ENCODE measurements at places on chromosomes 4 and X.

GRCh38 chrX:24423960-24424359 lies 41.1 kb upstream of the PDK3 start:
- no peak for DNase-seq

DNA sequence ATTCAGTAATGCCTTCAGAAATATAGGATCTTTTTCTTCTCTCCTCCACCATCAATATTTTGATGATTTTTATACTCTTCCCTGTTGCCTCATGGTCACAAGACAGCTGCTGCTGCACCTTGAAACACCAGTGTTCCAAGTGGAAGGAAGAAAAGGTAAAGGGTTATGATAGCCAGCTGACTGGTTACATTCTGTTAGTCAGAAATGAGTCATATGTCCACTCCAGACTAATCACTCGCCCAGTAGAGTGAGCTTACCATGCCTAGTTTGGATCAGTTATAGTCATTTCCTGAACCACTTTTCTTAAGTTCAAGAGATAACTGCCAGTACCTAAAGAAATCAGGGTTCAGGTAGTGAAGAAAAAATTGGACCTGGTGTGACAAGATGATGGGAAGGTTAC lies 532.3 kb upstream of the SMIM31 start:
- DNase-seq = no peak

GRCh38 chr4:152707632-152708031 lies 27.8 kb upstream of the TMEM154 start:
- no peak for DNase-seq

DNA sequence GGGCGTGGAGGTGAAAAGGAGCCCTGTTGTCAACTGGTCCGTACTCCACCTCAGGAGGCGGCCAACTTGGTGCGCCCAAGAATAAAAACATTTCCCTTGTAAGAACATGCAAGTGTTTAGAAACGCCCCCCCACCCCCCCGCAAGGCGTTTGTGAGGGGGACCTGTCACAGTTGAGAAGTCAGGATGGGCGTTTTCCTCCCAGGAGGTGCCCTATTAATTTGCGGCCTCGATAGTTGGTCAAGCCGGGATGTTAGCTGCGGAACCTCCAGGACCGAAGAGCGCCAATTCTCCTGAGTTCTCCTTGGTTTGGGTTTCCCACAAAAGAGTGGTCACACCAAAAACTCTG lies 651 bp upstream of the SAP30 start:
- no peak for DNase-seq

GRCh38 chr4:158622251-158622650 lies 49.4 kb downstream of the C4orf46 start:
- DNase-seq = no peak

- DNase-seq = no peak
Observed at GRCh38 chr4:31365006-31365690, 645.0 kb downstream of the PCDH7 start.

All from activated T-cell treated with anti-CD3 and anti-CD28 coated beads for 24 hours (primary cell).